NCI-H524 (cell line): ENCODE measurements at places on chromosomes 5 and 9.

GRCh38 chr9:83451308-83451707 is 86.9 kb downstream of the FRMD3 start:
- DNase-seq = no peak

GRCh38 chr9:109012009-109012875 is 1.1 kb downstream of the CTNNAL1 start:
- DNase-seq = peak; percentile 50

DNA sequence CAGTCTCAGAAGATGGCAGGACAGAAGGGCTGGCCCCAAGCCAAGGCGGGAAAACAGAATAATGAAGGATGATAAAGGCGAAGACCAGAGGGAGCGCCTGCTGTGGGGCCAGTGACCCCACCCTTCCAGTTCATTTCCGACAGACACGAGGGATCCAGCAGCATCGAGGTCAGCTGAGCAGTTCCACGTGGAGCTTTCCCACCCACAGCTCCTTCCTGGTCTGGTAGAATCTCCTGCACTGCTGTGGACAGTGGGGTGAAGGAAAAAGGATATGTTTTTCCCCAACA is 265.9 kb upstream of the VLDLR start:
- DNase-seq = no peak

GRCh38 chr5:169202969-169203368 is 98.0 kb downstream of the SLIT3 start:
- DNase-seq = no peak

DNA sequence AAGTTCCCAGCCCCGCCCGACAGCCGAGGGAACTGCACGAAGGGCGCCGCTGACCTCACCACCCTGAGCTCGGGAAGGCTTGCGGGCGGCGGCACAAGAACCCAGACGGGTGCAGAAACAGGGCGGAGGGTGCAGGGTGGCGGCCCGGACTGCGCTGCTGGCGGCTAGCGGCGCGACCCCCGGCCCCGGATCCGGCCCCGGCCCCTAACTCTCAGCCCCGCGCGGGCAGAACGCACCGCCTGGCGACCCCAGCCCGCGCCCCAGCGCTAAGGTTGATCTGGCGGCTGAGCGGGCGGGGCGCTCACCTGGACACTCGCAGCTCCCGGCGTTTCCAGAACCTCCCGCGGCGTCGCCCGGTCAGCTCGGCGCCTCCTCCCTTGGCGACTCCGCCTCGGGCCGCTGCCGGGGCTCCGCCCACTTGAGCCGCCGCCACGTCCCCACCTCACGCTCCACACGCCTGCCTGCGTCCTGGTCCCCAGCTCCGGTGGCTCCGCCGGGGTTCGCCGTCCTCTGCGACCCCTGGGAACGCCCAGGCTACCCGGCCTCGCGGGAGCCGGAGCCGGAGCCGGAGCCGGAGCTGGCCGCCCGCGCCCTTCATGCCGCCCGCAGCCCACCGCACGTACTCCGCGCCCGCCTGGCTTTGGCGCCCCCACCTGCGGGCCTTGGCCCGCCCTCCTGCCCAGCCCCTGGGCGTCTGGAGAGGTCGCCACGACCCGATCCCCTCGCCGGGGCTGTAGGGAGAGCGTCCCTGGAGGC is at the start of gene P4HA2:
Gene P4HA2 (minus strand): TSS at position 369 of the 756 bp plus-strand sequence. CDS start 9,227 bp downstream, outside the sequence.
- no peak for DNase-seq
